Colonic mucosa (tissue), 4 donors: ENCODE measurements at places on chromosomes 4 and X.
A peak's percentile ranks its signal among the peaks of the same experiment; 100 is the strongest.

DNA sequence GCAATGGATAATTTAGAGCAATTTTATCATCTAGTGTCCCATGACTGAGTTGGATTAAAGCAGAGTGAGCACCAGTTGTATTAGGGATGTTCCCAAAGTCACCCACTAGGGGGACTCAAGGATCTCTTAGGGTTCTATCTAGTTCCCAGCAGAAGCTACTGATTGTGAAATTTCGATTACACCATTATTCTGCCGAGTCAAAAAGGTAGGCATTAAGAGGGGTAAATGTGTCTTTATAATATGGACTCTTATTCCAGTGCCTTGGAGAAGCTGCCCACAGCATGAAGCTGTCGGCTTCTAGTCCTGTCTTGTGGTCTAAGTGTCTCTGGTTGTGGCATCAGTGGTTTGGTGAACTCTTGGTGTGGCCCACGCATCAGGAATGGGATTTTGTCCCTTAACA, 53.3 kb downstream of the RGS12 start:
- peak; percentile 66 for DNase-seq

- no peak for DNase-seq
These were observed 134.9 kb upstream of the LEF1 start for GRCh38 chr4:108303488-108304177.

DNA sequence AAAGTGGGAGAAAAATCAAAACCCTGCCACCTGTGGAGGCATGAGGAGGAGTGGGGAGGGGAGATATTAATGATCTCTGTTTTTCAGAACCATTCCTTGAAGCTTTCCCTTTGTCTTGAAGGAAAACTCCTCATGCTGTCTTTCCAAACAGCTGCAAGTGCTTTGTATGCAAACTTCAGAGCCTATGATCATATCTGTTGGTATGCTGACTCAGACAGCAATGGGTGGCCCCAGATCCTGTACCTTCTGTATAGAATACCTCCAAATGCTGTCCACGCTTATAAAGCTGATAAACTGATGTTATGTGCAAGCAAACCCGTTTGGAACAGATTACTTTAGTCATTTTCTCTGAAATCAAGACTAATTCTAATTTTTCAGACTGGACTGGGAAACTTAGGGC, 31.9 kb downstream of the BMP15 start:
- DNase-seq, result no peak

- no peak for DNase-seq
These were observed 134.7 kb downstream of the PDE5A start for GRCh38 chr4:119493886-119494285.
